ENCODE measurements at places on chromosomes 11 and 22.

- DNase-seq: no peak
Measured at GRCh38 chr11:50155508-50155907, 122.8 kb downstream of the OR4C45 start.

- DNase-seq: no peak
Measured at GRCh38 chr11:115544422-115544948, 40.3 kb upstream of the CADM1 start.

DNA sequence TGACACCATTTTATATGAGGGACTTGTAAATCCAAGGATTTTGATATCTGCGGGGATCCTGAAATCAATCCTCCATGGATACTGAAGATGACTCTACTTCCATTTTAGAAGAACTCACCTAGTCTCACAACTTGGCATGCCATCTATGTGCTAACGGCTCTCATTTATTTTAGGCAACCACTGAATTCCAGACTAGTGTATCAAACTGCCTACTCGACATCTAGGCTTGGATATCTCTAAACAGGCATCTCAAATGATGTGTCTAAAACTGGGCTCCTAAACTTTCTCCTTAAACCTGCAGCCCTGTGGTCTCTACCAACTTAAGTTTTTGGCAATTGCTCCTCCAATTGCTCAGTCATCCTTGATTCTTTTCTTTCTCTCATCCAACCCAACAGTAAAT is 31.2 kb upstream of the CLNS1A start:
- no peak for DNase-seq

DNA sequence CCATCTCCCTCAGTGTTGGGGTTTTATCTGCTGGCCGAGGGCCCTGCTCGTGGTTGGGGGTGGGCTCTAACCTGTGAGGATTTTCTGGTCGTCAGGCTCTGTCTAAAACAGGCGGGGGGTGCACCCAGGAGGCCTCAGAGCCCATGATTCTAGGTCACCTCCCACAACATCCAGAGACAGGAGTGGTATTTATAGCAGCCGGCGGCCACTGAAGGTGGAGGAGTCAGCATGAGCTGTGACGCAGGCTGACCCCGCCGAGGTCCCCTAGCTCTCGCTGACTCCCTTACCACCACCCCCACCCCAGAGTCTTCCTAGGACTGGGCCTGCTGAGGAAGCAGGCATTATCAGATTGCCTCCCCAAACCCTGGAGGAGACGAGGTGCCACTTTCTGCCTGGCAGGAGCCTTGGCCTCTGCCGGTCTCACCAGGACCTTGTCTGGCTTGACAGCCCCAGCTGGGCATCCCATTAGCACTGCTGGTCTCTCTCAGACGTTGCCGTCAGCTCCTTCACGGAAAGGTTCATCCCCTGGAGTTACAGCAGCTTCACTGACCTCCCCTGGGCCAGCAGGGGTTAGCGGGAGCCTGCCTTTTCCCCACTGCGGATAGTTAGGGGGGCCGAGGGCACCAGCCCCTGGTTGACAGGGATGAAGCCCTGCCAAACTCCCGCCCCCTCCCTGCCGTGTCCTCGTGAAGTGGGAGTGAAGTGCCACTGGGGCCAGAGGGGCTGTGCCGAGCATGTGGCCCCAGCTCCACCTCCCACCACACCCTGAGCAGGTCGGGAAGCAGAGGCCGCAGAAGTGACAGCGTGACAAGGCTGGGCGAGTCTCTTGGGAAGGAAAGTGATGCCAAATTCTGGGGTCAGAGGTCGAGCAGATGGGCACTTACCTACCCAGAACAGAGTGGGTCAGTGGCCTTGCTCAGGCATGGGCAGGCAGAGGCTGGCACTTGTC is 26.5 kb downstream of the DAGLA start:
- DNase-seq: no peak

- no peak for DNase-seq
Measured at GRCh38 chr22:48849963-48850657, 977.6 kb downstream of the BRD1 start.

DNA sequence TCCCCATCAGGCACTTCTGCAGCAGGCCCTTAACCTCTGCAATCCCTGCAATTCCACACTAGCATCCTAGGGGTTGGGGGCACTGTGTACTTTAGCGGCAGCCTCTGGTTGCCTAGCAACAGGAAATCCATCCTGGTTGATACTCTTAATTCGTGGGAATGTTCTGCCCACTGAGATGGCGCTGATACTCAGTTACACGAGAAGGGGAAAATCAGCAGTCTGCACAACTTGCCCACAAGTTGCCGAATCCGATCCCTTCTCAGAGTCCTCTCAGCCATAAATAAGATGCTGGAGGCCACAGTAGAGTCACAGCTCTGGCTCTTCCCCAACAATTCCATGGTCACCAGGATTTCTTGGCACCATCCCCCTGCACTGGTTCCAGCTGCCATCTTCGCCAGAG is 57.6 kb upstream of the CRYBB3 start:
- DNase-seq: no peak

DNA sequence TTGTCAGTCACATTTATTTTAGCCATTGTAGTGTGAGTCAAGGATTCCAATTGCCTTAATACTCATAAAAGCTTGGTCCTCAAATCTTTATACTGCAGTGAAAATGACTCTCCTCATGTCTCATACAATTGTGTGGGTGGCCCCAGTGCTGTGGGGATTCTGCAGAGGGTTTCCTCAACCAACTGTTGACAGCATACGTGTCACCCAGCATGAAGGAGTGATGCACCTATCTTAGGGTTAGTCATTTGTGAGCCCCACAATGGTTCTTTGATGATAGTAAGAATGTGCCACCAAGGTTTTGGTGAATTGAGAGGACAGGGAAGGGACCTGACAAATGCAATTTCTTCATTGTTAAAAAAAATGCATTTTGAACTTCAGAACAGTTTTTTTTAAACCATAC is 1046.2 kb downstream of the OPCML start:
- no peak for DNase-seq

DNA sequence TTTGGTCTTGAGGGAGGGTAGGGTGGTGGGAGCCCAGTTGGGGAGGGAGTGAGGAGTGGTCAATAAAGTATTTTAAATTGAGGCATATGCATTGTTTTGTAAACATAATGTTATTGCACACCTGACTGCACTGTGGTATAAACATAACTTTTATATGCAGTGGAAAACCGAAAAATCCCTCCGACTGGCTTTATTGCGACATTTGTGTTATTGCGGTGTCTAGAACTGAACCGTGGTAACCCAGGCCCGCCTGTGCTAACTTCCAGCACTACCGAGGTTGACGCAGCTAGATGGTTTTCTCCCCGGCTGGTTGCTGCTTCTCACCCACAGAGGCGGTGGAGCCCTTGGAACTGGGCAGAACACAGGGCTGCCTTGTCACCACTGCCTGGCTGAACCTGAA is 7.6 kb upstream of the RNH1 start:
- DNase-seq: no peak

DNA sequence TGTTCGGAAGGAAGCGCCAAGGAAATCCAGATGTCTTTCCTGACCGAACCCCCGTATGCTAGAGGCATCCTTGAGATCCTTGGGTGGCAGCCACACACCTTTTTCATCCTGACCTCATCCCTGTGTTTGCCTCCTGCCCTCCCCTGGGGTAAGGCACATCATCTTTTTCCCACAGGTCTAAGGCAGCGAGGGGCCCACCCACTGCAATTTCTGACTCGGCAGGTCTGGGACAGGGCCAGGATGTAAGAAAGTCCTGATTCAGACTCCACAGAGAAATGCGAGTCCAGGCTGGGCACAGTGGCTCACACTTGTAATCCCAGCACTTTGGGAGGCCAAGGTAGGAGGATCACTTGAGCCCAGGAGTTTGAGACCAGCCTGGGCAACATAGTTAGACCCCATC is 10.5 kb downstream of the ZMAT5 start:
- no peak for DNase-seq

GRCh38 chr11:72237112-72237931 is 6.7 kb downstream of the PHOX2A start:
- DNase-seq: no peak

GRCh38 chr11:6094186-6094585 is 13.3 kb upstream of the OR56B4 start:
- DNase-seq: no peak

DNA sequence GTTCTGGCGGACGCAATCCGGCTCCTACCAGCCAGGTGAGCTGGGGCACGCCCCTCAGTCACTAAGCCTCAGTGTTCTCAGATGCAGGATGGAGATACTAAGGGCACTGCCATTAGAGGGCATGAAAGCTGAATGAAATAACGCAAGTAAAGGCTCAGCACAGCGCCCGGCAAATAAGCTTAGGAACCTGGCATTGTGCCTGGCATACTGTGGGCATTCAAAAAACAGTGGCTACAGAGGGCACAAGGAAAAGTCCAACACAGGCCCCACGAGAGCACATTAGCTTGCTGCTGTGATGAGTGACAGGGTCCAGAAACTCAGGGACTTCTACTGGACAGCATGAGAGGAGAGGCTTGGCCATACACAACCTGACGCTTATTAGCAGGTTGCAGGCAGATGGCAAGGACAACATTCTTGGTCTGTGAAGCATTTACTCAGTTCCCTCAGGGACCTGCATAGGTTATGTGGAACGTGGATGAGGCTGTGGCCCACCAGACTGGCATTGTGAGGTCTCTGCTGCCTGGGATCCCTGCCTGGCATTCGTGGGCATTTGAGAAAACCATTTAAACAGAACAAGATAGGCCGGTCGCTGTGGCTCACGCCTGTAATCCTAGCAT is 12.2 kb downstream of the TXN2 start:
- DNase-seq: no peak

GRCh38 chr22:20107951-20108756 is 7.8 kb upstream of the RANBP1 start:
- DNase-seq: no peak

- no peak for DNase-seq
Measured at GRCh38 chr22:23305321-23305910, 125.1 kb downstream of the BCR start.

DNA sequence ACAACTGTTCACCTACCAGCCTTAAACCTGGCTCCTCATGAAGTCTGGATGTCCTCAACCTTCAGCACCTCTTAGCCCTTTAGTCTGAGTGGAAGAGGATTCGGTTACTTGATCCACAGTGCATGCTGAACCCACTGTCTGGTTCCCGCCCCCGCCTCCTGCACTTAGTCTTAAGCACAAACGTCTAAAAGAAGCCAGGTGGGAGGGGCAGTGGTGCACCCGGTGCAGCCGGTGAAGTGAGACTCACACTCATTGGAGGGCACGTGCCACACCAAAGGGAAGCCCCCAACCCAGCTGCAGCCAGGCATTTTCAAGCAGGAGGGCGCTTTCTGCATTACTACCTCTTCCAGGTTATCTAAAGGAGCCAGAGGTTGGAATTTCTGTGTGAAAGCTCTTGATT is 146.8 kb downstream of the COMMD9 start:
- DNase-seq: no peak

GRCh38 chr11:128331317-128331716 is 256.0 kb downstream of the ETS1 start:
- no peak for DNase-seq

- DNase-seq: no peak
Measured at GRCh38 chr11:198236-198806, 5.4 kb downstream of the SCGB1C1 start.

- no peak for DNase-seq
Measured at GRCh38 chr11:1554981-1555712, 16.9 kb downstream of the DUSP8 start.

DNA sequence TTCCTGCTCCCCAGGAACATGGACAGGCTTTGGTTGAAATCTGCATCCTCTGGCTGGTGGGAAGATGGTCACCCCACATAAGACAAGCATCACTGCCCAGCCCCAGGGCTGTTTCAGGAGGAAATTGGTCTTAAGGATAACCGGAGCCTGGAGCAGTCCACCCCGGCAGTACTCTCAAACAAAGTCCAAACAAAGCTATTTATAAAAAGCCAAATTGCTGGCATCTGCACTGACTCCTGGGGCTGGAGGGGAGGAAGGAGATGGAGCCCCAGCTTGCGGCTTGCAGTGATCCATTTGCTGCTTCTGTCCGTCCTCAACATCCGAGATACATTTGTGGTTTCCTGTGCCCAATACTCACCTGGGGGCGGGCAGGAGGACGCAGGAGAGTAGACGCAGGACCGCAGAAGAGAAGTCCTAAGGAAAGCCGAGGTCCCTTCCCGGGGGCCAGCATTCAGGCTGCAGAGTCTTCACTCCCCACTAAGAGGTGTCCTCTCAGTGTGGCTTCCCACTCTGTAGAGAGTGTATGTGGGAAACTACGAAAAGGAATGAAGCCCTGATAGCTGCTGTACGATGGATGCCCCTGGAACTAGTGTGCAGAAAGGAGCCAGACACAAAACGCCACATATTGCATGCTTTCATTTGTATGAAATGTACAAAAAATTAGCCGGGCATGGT is 107.3 kb upstream of the FGF3 start:
- DNase-seq: no peak

- DNase-seq: no peak
Measured at GRCh38 chr11:27309046-27309445, 54.0 kb downstream of the CCDC34 start.

DNA sequence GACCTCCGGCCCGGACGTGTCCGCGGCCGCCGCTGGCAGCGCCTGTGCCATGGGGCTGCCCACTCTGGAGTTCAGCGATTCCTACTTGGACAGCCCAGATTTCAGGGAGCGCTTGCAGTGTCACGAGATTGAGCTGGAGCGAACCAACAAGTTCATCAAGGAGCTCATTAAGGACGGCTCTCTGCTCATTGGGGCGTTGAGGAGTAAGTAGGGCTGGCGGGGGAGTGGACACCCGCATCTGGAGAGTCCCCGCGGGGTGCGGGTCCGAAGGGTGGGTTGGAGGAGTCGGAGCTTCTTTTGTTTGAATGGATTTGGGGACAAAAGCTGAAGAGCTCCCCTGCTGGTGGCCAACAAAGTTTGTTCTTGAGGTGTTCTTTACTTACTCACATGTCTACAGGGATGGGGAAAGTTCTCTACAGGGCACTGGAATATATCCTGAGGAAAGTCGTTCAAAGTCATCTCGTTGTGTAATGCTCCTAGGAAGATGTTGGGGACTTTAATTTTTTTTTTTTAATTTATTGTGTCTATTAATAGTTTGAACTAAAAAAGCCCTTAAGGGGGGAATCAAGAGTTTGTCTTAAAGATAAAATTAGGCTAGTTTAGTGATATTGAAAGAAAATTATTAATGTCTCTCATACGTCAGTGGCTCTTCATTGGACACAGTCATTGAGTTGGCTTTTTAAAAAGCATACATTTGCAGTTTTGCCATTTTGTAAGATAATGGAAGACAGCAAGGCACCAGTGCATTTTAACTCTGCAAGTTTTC is 725 bp downstream of the ARHGAP42 start:
- peak; percentile 36 for DNase-seq

DNA sequence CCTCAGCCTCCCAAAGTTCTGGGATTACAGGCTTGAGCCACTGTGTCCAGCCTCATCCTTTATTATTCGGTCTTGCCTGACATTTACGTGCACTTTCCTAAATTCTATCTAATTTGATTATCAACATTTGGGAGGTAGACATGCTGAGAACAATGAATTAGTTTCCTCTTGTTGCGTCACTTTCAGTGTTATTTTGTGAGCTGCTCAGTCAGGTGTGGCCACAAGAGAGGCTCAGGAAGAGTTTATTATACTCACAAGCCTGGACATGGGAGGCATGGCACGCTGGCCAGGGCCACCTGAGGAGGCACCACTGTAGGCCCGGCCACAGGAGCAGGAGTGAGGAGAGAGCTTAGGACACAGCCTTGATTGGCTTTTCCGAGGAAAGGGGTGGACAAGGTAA is 59.7 kb upstream of the RBFOX2 start:
- DNase-seq: no peak

GRCh38 chr11:117972629-117973502 is 13.3 kb upstream of the IL10RA start:
- no peak for DNase-seq
